ENCODE measurements at places on chromosomes 1 and 21.
A peak's percentile ranks its signal among the peaks of the same experiment; 100 is the strongest.

DNA sequence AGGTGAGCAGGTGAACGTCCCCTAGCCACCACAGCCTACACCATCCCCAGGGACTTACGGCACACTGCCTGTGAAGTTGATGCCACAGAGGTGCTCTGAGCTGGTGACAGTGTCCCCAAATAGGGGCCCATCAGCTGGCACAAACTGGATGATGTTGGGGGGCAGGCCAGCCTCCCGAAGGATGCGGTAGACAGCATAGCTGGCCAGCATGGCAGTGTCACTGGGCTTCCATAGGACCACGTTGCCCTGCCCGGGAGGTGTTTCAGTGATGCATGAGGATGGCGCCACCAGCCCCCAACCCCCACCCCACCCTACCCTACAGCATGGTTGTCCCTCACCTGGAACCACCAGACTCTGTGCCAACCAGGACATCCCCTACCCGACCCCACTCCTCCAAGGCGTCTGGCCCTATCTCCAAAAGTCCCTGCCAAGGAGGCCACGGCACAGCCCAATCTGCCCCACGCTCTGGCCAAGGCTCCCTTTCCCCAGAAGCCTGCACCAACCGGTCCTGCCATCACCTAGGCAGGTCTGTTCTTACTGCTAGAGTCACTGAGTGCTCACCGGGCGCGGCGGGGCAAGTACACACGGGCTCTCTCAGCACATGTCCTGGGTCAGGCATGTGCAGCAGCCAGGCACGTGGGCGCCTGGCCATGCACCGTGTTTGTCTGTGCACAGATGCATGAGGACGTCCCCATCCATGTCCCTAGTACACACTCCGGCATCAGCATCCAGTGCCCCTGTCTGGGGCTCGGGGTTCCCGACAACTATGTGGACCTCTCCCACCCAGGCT, 20.5 kb downstream of the ALDH4A1 start:
- DNase-seq = no peak

DNA sequence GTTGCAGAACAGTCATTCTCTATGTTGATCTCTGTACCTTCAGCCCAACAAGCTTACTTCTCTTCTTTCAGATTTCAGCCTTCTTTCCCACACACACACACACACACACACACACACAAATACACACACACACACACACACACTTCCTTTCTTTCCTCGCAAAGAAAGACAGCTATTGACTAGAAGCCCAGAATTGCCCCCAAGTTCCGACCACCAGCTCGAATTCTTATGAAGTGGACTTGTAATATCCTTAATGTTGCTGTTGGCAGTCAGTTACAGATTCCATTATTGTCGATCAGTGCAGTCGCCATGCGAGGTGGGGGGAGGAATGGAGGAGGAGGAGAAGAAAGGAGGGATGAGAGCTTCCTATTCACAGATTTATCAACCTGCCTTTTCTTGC, 125.5 kb downstream of the CLEC20A start:
- DNase-seq = no peak

- no peak for DNase-seq
These were observed 43.5 kb downstream of the WDR4 start for GRCh38 chr21:42835611-42836401.

DNA sequence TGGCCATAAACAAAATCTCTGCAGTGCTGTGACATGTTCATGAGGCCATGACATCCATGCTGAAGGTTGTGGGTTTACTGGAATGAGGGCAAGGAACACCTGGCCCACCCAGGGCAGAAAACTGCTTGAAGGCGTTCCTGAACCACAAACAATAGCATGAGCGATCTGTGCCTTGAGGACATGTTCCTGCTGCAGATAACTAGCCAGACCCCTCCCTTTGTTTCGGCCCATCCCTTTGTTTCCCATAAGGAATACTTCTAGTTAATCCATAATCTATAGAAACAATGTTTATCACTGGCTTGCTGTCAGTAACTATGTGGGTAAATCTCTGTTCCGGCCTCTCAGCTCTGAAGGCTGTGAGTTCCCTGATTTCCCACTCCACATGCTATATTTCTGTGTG, 28.9 kb upstream of the ABCD3 start:
- no peak for DNase-seq

GRCh38 chr21:42401154-42401553, 2.5 kb upstream of the UBASH3A start:
- DNase-seq = no peak

DNA sequence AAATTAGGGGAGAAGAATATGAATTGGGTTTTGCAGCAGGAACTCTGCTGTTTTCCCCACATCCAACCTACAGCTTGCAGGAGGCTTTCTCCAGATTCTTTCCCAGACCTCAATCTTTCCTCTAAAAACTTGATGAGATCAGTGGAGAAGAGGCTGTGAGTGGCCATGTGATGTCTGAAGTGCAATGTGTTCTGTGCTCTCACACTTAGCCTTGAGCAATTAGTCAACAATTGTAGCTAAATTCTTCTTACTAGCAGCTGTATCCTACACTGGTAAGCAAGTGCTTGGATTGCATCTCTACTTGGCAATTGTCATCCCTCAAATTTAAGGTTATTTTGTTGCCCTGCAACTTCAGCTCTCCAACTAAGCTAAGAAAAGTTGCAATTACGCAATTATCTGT, 807.3 kb upstream of the RGS18 start:
- no peak for DNase-seq

- no peak for DNase-seq
These were observed 52.1 kb downstream of the CD34 start for GRCh38 chr1:207858806-207859205.

GRCh38 chr1:113536182-113536780, 146.0 kb downstream of the MAGI3 start:
- DNase-seq = no peak

DNA sequence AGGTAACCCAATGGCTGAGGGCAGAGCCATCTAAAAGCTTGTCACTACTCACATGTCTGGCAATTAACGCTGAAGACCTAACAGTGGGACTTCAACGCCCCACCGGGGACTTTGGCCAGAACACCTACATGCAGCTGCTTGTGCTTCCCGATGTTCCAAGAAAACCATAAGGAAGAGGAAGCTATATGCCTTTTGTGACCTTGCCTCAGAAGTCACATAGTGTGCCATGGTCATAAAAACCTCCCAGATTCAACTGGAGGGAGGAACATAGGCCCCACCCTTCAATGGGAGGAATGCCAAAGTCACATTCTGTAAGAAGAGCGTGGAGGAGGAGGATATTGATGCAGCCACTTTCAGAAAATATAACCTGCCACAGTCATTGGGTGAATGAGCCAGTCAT, 147.8 kb upstream of the MAGI3 start:
- peak; percentile 39 for DNase-seq

GRCh38 chr1:61049850-61050540, 32.4 kb upstream of the NFIA start:
- peak; percentile 94 for DNase-seq

DNA sequence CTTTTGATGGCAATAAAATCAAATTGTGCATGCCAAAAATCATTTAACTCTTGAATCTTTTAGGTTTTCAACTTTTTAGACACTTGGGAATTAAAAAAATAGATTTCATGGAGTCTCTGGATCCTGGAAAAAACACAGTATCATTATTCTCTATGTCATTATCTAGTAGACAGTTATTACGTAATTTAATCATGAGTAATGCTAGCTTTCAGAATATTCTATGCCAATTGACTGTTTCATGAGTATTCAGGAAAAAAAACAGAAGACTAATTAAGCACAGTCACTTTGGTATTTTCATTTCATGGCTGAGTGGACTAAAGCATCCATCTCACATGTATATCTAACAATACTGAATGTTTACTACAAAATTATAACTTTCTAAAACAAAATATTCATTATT, 44.0 kb downstream of the ODF2L start:
- no peak for DNase-seq

GRCh38 chr1:9676815-9677393, 25.4 kb downstream of the PIK3CD start:
- no peak for DNase-seq

GRCh38 chr1:13605159-13605558, 21.5 kb downstream of the PDPN start:
- no peak for DNase-seq

DNA sequence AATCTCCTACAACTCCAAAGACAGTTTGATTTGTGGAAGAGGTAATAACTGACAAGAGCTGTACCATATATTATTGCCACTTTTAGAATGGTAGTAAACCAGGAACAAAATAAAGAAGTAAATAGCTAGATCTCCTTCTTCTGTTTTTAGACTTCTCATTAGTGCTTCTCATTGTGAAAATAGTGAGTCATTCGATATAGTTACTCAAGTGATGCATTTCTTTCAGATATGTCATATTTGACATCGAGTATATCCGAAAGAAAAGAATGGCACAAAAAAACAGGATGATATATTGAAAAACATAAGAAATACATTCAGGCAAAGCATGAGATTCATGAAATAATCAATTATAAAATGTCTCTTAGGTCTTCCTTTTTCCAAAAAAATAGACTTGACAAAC, 1346.1 kb downstream of the BRINP3 start:
- DNase-seq = no peak

DNA sequence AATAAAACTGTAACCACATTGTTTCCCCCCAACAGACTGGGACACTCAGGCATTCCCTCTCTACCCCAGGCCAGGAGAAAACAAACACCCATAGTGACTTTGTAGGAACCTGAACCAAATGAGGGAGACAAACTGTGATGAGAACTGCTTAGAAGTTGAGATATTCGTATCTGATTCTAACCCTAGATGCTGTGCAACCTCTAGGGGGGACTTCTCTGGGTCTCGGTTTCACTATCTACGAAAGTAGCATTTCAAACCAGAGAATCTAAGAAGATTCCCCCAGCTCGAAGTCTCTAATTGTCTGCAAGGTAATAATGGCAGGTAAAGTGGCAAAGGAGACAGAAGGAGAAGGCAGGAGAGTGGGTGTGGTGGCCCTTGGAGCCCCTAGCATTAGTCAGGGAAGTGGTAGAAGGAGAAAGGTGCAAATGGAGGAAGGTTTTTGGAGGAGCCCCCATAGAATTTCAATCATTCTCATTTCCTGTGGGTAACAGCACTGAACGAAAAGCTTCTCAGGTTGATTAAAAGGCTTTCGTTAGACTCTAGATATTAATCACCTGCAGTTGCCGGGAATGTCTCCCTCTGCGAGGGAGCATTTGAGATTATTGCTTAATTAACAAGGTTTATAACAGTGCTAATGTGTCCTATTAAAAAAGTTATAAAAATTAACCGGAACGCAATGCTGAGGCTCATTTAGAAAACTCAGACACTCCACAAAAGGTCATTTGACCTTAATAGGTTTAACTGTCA, 46.4 kb downstream of the BEND5 start:
- DNase-seq = no peak

DNA sequence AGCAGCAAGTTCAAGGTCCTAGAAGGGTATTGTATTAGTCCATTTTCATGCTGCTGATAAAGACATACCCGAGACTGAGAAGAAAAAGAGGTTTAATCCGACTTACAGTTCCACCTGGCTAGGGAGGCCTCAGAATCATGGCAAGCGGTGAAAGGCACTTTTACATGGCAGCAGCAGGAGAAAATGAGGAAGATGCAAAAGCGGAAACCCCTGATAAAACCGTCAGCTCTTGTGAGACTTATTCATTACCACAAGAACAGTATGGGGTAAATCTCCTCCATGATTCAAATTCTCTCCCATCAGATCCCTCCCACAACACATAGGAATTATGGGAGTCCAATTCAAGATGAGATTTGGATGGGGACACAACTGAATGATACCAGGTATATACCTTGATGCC, 409.5 kb downstream of the NTNG1 start:
- no peak for DNase-seq

GRCh38 chr1:209624558-209625549, 27.4 kb downstream of the LAMB3 start:
- DNase-seq = no peak

DNA sequence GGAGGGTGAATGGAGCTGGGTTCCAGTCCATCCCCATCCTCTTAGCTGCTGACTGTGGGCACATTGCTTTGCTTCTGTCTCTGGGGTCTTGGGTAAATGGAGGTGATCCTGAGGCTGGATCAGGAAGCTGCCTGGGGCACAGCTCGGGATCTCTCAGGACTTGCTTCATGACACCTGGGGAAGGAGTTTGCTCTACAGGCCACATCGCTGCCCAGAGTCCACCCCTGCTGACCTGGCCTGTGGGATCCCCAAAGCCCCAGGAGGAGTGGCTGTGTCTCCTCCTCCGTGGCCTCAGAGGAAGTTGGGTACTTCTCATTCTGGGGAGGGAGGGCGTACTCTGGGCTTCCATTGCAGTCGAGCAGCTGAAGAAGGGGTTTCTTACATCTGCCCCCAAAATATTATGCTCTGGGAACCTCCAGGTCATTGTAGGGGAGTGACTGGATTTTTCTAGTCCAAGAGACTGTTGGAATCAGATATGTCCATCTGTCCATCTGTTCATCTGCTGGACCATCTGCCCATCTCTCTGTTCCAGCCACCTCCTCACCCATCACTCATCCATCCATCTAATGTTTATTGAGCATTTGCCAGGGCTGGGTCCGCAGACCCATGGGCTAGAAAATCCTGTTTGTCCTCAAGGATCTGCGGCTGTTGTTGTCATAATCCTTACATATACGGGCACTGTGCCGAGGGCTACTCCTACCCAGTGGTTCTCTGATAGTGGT, 45.9 kb downstream of the ARHGEF10L start:
- DNase-seq = no peak

DNA sequence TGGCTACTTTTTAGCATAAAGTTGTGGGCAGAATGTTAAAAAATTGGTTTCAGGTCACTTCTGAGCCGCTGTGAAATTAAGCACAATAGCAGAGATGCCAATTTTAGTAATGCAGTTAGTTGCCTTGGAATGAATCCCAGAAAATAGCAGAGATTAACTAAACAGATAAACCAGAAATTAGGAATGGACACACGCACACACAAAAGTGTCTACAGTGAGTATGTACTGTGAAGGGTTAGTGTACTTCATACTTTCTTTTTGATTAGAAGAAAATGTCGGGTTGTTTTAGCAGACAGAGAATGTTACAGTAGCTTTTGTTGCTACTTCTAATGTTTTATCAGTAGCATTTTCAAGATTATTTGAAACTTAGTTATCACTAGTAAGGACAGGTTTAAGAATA, 106.7 kb downstream of the LEPR start:
- DNase-seq = no peak

GRCh38 chr1:218711884-218712674, 366.9 kb downstream of the TGFB2 start:
- DNase-seq = no peak

DNA sequence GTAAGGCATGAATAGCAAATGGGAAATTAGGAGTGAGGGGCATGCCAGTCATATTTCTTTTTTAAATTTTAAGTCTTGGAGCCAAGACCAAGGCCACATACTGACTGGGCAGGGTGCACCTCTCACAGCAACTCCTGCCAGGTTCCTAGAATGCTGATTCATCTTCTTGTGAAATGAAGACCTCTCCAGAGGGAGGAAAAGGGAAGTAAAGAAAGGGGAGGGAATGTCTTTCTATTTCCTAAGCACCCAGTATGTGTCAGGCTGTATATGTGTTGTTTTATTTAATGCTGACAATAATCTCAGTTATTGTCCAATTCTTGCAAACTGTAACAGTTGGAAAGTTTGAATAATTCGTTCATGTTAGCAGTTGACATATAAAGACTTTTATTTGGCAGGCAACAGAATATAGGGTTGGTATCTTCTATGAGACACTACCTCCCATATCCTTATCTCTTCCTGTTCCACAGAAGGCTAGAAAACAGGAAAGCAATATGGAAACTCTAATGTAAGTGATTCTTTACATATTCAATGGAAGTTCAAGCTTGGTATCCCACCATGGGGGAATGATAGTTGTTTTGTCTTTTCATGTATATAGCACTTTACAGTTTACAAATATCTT, 259.1 kb upstream of the USP24 start:
- no peak for DNase-seq

Measured in mucosa of gallbladder (tissue), 1 donor.